HepG2 (cell line): ENCODE measurements at places on chromosomes 2 and 18. TPM values are rescaled to one million over a fixed set of nuclear protein-coding genes. Genes with fewer than 3 reads are reported as not detected.

SCYGR6 gene
- polyA plus RNA-seq = not detected in 2 replicates

DUSP2 gene
- polyA plus RNA-seq = not detected in 2 replicates

- peaks cover 2% of the 10 kb centered on the region for H3K4me1 ChIP-seq
- no peak for DNase-seq
- no peaks in the 10 kb centered on the region for H3K27me3 ChIP-seq
- H3K4me3 ChIP-seq = no peak overlapping the region
Measured at GRCh38 chr2:134139611-134140010, 114.3 kb upstream of the MGAT5 start.

GRCh38 chr18:73824671-73825070, 323.0 kb downstream of the FBXO15 start:
- no peaks in the 10 kb centered on the region for H3K4me1 ChIP-seq
- H3K27ac ChIP-seq = no peak overlapping the region
- peaks cover 10% of the 10 kb centered on the region; the same call in 1 of the 3 replicates for H3K27me3 ChIP-seq

GRCh38 chr2:97951155-97951680, 44.5 kb downstream of the TMEM131 start:
- no peak overlapping the region for H3K4me3 ChIP-seq
- DNase-seq = no peak
- H3K4me1 ChIP-seq = peaks cover 4% of the 10 kb centered on the region; the same call in 1 of the 2 replicates
- H3K27ac ChIP-seq = no peak overlapping the region

- no peak overlapping the region for H3K4me3 ChIP-seq
- DNase-seq = no peak
- H3K4me1 ChIP-seq = no peaks in the 10 kb centered on the region
- peaks cover 8% of the 10 kb centered on the region; the same call in 1 of the 3 replicates for H3K27me3 ChIP-seq
- no peak overlapping the region for H3K27ac ChIP-seq
- H3K36me3 ChIP-seq = no peaks in the 10 kb centered on the region
Measured at GRCh38 chr2:202105025-202105424, 32.0 kb downstream of the KIAA2012 start.

GRCh38 chr2:158504088-158504487, 47.3 kb downstream of the PKP4 start:
- peaks cover 64% of the 10 kb centered on the region for H3K4me1 ChIP-seq
- H3K4me3 ChIP-seq = no peak overlapping the region
- DNase-seq = peak; percentile 57
- no peaks in the 10 kb centered on the region; the same call in 1 of the 3 replicates for H3K36me3 ChIP-seq
